Colonic mucosa (tissue), 4 donors: ENCODE measurements at places on chromosomes 12 and 14. TPM values are rescaled to one million over a fixed set of nuclear protein-coding genes. Genes with fewer than 3 reads are reported as not detected.

GRCh38 chr14:91119556-91120311, 5.9 kb downstream of the DGLUCY start:
- peak; percentile 37 for DNase-seq

DNA sequence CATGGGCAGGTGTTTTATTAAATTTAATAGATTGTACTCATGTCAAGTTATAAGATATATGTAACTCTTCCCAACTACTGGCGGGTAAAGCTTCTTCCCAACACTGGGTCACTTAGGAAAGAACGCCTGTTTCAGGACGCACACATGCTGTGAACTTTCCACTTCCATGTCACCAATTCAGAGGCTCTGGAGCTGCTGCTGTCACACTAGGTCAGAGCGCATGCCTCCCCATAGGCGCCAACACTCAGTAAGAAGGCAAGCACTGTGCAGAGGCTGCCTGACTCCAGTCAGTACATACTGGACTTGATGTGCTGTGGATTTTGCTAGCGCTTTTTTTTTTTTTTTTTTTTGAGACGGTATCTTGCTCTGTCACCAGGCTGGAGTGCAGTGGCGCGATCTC, 17.2 kb downstream of the SLC15A4 start:
- no peak for DNase-seq

- no peak for DNase-seq
These were observed 83.8 kb upstream of the PLEKHG7 start for GRCh38 chr12:92619026-92619425.

DNA sequence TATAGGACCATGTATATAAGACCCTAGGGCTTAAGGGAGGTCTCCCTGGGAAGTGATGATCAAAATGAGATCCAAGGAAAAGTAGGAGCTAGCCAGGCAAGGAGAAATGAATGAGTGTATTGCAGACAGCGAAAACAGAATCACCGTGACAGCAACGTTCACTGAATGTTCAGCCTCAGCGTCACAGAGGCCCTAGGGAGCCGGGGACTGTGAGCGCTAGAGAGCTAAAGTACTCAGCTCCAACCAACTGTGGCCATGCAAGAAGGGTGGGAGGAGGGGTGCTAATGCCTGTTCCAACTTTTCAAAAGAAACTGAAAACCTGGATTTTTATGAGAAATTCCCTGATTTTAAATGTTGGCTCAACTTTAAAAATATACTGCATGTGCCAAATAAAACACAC, 105.5 kb upstream of the CCND2 start:
- DNase-seq: no peak

- DNase-seq: no peak
These were observed 226.8 kb upstream of the ALG10 start for GRCh38 chr12:33795536-33795935.

DNA sequence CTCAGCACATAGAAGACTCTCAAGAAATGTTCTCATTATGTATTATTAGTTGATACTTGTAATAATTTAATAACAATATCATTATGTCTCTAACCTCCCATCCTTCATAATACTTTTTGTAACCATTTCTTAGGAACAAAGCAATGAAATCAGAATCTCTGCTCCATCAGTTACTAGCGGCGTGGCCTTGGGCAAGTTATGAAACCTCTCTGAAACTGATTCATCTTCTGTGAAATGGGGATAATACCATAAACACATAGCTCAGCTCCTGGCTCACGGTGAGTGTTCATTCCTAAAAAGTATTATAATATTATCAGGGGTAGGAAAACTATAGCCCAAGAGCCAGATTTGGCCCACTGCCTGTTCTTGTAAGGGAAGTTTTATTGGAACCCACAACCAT, 11.4 kb upstream of the CMKLR1 start:
- DNase-seq: no peak

DPPA3 gene
- total RNA-seq: not detected
